AG09309 (cell line): ENCODE measurements at places on chromosomes 11 and 22.

DNA sequence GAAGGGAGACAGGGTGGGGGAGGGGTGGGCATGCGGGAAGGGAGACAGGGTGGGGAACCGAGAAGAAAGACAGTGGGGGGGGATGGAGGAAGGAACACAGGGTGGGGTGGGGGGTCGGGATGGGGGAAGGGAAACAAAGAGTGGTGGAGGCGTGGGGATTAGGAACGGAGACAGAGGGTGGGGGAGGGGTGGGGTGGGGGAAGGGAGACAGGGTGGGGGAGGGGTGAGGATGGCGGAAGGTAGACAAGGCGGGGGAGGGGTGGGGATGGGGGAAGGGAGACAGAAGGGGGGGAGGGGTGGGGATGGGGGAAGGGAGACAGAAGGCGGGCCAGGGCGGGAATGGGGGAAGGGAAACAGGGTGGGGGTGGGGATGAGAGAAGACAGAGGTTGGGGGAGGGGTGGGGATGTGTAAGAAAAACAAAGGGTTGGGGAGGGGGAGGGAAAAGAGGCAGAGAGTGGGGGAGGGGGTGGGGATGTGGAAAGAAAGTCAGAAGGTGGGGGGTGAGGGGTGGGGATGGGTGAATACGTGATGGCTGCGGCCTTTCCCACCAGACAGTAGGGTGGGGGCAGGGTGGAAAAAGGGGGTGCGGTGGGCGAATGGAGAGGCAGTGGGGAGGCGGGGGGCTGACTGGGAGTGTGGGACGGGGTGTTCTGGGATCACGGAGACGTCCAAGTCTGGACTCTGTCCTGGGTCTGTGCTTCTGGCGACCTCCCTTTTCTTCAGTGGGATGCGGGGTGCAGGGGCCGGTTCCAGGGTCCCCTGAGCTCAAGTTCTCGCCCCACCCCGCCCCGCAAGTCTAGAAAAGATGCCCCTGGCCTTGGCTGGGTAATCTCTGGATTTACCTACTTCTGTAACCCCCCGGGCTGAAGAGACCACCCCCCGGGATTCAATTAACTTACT is 744 bp downstream of the PRAME start:
- no peak for DNase-seq

- DNase-seq, result no peak
Observed at GRCh38 chr22:40660730-40661129, 18.6 kb upstream of the MCHR1 start.

DNA sequence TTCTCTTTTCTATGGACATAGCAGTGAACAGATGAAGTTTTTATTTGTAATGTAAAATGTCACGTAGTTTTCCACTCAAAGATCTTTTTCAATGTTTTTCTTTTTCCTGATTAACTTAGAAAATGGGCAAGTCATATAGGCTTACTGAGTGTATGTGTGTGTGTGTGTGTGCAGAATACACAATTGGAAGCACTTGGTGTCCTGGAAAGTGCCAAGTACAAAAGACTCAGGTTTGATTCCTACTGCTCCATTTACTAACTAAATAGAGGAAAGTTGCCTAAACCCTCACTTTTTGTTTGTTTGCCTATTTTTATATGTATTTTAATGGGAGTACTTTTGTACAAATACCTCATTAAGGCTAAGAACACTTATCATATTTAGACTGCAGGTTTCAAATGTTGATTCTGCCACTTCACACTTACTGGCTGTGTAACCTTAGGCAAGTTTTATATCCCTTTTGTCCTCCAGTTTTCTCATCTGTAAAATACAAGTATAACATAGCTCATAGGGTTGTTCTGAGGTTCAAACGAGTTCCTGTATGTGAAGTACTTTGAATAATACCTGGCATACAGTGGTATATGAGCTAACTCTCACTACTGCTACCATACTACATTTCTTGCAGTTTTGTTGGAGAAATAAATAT is 90.1 kb downstream of the TYR start:
- no peak for DNase-seq

GRCh38 chr11:67277231-67277961 is 11.1 kb downstream of the GRK2 start:
- DNase-seq, result no peak

DNA sequence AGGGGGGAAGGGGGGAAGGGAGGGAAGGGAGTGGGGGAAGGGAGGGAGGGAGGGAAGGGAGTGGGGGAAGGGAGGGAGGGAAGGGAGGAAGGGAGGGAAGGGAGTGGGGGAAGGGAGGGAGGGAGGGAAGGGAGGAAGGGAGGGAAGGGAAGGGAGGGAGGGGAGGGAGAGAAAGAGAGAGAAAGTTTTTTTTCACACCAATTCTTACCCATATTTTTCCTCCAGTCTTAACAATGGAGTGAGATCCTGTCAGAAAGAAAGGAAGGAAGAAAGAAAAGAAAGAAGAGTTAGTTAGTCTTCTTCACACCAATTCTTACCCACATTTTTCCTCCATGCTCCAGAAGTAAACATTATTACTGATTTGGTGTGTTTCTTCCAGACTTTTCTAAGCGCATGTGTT is 3.0 kb upstream of the OR2AT4 start:
- DNase-seq, result no peak

DNA sequence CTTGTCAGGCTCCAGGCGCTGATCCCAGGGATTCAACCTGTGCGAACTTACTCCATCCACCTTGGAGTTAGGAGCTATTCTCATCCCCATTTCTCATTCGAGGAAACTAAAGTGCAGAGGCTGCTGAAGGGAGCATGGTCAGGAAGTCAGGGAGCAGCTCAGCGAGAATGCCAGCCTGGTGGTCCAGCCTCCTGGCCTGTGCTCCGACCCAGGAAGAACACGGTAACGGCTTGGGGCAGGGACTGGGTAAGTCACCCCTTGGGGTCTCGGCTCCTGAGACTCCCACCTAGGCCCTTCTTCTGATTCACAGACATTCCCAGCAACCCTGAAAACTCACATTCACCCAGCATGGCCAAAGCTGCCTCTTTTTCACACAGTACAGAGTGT is 132.8 kb downstream of the CRYBB2 start:
- DNase-seq, result no peak

GRCh38 chr11:60879104-60879503 is 11.8 kb downstream of the ZP1 start:
- no peak for DNase-seq

DNA sequence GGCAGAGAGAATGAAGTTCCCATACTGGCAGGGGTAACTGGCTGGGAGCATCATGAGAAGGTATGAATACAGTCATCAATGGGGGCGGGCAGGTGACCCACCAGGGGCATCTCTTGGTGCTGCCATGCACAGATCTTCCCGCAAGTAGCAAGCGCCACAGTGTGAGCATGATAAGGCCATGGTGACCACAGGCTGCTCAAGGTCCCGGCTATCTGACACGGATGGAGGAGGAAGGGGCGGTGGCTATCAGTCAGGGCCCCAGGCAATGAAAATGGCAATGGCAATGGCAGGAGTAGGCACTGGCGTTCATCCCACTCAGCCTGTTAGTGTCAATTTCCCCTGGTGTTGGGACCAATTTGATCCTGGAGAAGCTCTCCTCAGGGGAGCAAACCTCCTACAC is 21.6 kb downstream of the ASCL2 start:
- no peak for DNase-seq

- no peak for DNase-seq
Observed at GRCh38 chr22:41782316-41782715, 18.2 kb upstream of the CCDC134 start.

- no peak for DNase-seq
Observed at GRCh38 chr22:41551877-41552582, 7.8 kb upstream of the POLR3H start.

DNA sequence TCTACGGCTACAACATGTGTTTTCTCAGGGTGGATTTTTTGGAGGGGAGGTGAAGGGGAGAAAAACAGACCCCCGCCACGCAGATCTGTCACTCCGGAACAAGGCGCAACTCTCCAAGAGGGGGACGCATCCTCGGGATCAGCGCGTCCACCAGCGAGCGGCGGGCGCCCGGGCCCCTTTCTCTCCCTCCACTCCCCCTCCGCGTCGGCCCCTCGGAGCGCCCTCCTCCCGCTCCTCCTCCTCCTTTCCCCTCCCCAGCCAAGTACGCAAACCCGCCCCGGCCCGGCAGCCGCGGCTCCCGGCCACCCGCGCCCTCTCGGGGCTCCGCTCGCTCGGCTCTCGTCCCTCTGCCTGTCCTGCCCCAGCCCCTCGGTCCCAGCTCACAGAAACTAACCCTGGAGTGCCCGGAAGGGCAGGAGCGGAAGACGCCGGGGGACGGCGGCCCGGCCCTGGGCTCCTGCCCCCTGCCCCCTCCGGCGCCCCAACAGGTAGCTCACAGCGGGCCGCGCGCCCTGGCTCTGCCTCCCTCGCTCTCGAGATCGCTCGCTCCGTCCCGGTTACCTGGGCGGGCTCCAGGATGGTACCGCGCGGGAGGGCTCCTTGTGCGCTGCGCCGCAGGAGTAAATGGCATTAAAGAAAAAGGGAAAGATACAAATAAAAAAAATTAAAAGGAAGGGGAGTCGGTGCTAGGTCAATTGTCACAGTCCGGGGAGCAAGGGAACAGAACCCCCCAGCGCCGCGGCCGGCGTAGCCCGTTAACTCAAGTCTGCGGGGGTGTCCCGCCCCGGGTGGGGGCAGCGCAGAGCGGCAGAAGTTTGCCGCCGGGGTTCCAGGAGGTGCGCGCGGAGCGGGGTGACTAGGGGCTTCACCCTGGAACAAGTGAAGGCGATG is 131.4 kb upstream of the C11orf58 start:
- DNase-seq, result no peak

DNA sequence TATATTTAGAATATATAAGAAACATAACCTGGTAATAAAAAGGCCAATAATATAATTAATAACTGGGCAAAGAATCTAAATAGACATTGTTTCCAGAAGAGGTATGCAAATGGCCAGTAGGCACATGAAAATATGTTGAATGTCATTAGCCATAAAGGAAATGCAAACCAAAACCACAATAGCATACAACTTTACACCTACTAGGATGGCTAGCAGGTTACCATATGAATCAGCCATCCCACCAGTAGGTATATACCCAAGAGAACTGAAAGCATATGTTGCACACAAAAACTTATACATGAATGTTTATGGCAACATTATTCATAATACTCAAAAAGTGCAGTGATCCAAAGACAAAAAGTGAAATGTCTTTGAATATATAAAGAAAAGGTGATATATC is 2.7 kb upstream of the OR2D2 start:
- no peak for DNase-seq

DNA sequence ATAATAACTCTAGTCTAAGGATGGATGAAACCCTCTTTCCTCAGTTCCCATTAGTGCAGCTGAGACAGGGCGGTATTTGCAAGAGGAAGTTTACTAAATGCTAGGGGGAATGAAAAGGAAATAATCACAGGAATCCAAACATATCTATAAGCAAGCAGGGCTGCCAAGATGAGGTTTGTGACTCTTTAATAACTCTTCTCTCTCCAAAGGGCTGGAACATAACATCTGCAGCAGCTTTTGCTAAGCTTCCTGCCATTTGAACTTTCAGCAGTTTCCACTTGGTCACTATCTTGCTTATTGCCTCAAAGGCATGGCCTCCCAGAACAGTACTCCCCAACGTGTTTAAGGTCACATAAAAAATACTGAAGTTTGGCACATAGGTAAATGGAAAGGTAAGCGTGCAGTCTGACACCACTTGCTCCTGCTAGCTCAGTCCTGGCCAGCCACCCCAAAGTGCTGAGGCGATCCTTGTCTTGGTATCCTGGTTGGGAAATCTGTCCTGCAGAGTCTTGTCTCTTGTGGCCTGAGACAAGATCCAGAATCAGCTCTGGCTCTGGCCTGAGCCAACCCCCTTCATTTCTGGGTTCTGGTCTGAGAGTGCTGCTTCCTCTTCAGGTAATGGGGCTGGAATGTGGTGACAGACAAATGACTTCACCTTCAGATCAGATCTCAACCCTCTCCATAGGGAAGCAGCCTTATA is 81.8 kb downstream of the KCNC1 start:
- no peak for DNase-seq

GRCh38 chr22:19199479-19199878 is 20.9 kb upstream of the SLC25A1 start:
- DNase-seq, result no peak

GRCh38 chr22:43826142-43827002 is 14.3 kb upstream of the EFCAB6 start:
- DNase-seq, result peak; percentile 39

- no peak for DNase-seq
Observed at GRCh38 chr22:20859615-20860014, 808 bp downstream of the SNAP29 start.

DNA sequence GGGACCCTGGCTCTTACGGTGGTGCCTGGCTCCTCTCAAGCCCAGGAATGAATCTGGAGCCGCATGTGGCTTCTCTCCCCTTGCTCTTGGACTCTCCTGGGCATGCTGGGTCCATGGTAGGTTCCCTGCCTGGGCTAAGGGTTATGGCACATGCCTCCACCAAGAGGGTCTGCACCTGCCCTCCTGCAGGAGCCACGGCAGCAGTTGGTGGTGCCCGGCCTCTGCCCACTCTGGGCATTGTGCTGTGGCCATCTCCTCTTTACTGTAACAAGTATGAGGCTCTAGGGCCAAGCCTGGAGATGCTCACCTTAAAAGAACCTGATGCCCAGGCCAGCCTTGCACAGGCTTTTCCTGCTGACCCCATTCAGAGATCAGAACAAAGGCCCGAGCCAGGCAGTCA is 104.0 kb upstream of the PITPNB start:
- DNase-seq, result no peak

DNA sequence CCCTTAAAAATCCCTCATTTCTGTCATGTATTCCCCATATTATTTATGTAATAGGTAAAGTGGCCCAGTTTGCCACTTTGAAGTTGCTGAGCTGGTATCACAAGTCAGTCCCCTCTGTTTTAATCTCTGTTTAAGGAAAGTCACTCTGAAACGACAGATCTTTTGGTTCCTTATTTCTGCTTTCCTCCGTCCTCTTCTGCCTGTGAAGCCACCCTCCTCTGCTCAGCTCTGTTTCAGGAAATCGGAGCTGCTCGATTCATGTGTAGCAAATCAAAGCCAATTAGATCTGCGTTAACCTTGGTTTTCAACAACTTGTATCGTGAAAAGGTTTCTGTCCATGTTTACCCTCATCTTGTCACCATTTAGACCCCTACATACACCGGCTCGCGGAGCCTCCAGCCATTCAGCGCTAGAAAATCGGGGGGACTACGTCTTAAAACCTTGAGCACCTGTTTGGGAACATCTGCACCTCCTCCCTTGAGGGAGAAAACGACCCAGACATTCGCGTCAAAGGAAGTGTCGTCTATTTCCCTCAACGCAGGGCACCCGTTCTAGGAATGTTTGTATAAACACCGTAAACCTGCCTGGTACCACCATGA is 576 bp upstream of the SC5D start:
- no peak for DNase-seq

- DNase-seq, result no peak
Observed at GRCh38 chr11:72609045-72609444, 65.2 kb downstream of the PDE2A start.

- DNase-seq, result no peak
Observed at GRCh38 chr22:28103596-28103995, 184.5 kb upstream of the PITPNB start.

GRCh38 chr11:113242767-113243397 is 71.5 kb upstream of the TTC12 start:
- DNase-seq, result peak; percentile 24

GRCh38 chr11:93236741-93237675 is 39.2 kb upstream of the SLC36A4 start:
- peak; percentile 8 for DNase-seq

GRCh38 chr11:17378655-17379054 is 9.8 kb downstream of the KCNJ11 start:
- DNase-seq, result no peak
